ENCODE measurements at places on chromosomes 6 and 20.
A peak's percentile ranks its signal among the peaks of the same experiment; 100 is the strongest.

DNA sequence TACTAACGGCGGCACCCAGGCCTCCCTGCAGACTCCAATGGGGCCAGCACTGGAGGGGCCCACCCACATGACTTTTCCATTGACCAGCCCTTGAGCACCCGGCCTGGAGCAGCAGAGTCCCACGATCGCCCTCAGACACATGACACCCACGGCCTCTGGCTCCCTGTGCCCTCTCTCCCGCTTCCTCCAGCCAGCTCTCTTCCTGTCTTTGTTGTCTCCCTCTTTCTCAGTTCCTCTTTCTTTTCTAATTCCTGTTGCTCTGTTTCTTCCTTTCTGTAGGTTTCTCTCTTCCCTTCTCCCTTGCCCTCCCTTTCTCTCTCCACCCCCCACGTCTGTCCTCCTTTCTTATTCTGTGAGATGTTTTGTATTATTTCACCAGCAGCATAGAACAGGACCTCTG, 26.1 kb upstream of the FANCE start:
- no peak for DNase-seq

DNA sequence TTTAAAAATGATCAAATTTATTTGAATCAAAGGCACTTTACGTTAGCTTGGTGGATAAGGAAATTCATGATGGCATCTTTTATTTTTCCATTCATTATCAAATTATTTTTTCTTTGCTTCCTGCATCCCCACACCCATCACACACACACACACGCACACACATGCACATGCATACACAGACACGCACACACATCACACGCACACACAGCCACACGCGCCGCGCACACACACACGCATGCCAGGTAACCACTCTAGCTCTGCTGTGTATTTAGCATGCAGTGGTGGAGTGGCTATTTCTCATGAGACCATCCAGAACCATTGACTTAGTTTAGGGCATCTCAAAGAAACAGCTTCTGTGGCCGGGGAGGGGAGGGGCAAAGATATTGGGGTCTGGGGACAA, 47.0 kb downstream of the GNAS start:
- DNase-seq, result no peak

DNA sequence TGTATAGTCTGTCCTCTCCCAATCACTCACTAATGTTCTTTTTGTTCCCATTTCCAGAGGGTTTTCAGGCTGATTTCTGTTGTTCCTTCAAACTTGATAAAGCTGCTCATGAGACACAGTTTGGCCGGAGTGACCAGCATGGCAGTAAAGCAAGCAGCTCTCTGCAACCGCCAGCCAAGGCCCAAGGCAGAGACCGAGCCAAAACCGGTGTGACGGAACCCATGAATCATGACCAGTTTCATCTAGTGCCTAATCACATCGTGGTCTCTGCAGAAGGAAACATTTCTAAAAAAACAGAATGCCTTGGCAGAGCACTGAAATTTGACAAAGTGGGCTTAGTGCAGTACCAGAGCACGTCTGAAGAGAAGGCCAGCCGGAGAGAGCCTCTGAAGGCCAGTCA, 14.8 kb upstream of the RPL7L1 start:
- no peak for DNase-seq

DNA sequence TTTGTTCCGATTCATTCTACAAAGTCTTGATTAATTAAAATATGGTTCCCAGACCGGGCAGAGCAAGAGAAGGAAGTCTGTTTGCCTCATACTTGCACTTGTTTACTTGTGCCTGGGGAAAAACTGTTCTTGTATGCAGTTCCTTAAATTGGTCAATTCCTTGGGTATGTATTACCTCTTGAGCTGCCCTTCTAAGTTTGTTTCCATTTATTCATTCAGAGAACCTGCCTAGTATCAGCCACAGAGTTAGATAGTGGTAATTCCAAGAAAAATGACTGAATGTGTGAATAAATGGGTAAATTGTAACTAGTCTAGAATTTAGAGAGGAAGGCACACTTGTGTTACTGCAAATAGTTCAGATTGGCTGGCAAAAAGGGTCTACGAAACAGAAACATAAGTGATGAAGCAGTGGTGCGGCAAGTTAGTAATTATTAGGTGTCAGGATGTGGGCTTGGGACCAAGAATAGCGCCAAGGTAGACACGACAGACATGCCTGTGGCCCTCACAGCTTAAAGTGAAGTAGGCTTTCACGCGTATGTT, 525 bp upstream of the MAK start:
- DNase-seq, result no peak

DNA sequence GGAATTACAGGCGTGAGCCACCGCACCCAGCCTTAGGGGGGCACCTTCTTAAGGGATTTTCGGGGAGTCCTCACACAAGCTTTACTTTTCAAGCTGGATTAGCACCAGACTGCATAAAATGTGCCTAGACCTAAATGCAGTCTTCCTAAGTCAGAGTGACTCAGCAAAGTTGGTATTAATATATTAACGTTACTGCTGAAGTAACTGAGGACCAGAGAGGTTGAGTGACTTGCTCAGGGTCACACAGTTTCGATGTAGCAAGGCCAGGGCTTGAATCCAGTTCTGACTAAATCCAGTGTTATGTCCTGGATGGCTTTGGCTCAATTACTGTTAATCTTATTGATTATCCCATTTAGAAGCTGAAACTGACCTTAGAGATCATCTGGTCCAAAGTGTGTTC, 13.4 kb downstream of the EDEM2 start:
- DNase-seq, result no peak

DNA sequence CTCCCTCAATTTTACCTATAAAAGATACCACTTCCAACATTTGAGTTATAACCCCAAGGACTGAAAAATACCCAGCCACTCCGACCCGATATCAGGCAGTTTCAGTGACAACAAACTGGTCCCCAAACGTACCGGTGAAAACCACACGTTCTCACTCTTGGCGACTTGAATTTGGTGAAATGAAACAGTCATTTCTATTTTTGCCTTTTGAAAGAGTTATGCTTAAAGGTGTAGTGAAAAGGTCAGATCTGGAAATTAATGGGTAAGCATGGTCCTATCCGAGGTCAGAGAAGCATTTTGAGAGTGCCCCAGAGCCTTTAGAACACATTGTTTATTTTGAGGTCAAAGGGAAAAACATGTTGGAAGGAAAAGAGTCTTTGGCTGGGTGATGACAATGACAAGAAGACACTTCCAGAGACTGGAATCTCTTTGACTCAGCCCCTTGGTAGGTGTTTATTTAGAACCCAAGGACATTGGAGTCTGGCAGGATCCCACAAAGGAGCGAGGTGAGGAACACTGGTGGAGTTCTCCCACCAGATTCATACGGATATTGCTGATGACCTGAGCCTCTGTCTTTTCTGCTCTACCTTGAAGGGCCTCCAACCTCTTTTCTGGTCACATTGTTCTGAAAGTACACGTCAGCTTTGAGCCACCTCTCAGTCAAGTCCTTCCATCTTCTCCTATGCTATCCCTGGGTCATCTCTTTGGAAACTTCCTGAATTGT, 235.0 kb downstream of the GMPR start:
- DNase-seq, result no peak

DNA sequence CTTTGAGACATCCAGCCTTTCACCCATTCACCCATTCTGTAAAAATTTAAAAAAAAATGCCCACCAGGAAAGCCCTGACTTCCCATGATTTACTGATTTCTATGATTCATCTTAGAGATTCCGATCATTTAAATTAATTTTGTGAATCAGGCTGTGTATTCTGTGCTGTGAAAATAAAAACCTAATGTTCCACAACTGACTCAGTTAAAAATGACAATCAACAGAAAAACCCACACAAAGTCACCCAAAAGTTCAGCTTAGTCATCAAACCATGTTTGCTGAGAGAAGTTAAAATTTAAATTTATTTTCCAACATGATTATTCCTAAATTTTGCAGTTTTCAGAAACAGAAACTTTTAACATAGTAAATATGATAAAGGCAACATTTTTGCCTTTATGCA, 509.9 kb downstream of the TENT5A start:
- no peak for DNase-seq

GRCh38 chr6:46044881-46045617, 29.4 kb upstream of the CLIC5 start:
- peak; percentile 82 for DNase-seq

- DNase-seq, result no peak
Measured at GRCh38 chr20:8375898-8376297, 243.8 kb downstream of the PLCB1 start.

DNA sequence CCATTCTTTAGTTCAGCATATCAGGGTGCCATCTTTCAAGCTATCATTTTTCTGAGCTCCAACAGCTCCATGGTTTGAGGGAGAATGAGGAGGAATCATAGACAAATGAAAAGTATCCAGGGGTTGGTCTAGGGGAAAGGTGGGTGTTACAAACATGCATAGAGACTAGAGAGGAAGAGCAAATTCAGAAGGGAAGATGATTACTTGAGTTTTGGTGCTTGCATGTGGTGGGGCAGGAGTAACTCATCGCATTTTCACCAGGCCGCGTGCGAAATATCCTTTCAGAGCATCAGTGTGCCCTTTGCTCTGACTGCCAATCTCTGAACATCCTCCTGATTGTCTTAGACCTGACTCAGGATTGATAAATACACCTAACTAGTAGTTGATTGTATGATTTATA, 7.7 kb upstream of the BICRAL start:
- DNase-seq, result no peak

GRCh38 chr6:122571888-122572287, 38.3 kb upstream of the PKIB start:
- no peak for DNase-seq

DNA sequence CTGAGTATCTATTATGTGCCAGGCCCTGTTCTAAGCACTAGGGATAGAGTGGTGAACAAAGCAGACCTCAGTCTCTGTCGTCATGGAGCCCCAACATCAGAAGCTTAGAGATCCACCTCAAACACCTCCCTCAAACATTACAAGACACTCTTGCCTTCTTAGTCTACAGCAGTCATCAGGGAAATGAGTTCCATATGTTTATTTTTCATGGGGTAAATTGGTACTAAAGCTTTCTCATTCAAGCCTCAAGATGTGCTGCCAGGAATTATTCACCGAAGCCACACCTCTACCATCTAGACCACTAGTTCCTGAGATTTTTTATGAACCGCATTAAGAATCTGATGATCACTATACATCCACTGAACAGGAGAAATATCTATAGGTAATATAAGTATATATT, 59.0 kb upstream of the TFB1M start:
- DNase-seq, result no peak

DNA sequence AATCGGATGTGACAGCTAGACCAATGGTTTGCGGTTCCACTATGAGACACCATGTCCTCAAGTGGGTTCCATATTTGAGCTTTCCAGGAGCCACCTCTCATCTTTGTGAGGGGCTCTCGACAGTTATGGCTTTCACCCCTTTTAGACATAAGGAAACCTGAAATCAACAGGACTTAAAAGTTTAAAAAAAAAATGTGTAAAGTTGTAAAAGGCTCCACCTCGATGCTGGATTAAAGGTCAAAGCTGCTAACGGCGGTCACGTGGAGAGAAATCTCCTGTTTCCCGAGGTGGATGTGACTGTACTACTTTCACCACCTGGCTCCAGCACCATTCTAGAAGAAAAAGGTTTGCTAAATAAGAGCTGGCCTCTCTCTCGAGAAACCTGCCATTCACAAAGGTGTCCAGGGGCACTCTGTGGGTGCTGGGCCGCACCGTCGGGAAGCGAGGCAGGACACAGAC, 542 bp downstream of the ATP5F1E start:
- DNase-seq, result no peak

DNA sequence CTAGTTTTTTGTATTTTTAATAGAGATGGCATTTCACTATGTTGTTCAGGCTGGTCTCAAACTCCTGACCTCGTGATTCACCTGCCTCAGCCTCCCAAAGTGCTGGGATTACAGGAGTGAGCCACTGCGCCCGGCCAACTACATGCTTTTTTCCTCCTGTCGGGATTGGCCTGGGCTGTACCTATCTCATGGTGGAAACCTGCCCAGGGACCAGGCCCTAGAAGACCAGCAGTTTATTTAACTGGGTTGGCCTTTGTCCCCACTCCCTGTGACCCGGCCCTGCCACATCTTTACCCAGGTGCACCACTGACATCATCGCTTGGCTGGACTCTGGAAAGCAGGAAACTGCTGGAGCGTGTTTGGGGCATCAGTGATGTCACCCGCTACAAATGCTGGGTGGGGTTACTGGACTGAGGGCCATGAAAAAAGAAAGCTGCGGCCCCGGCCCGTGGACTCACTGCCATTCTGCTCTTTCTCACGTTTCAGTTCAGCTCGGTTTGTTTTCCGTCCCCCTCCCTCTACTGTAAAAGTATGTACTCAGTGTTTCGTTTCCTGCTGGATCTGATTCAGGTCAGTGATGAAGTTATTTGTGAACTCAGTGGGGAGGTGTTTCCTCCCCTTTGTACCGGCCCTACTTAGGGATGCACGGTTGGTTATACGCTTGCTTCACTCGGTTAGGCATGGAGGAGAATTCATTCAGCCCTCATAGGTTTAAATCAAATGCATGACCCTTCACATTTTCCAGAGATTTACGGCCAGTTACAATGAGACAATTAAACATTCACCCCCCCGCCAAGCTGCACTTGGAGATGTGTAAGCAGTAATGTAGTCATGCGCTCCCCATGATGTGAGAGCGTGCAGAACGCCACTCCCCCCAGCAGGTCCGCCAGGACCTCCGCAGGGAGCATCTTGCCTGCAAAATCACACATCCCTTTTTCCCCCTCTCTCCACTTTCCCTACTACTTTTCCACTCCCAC, 179.3 kb downstream of the MTHFD1L start:
- no peak for DNase-seq

Data from foreskin keratinocyte (primary cell).